ENCODE measurements at places on chromosomes 1 and 21. TPM values are rescaled to one million over a fixed set of nuclear protein-coding genes. Genes with fewer than 3 reads are reported as not detected.

The PYCR2 gene
- total RNA-seq: 60.1 TPM

- DNase-seq: no peak
Observed at GRCh38 chr1:213332491-213332890, 281.4 kb downstream of the RPS6KC1 start.

The DPYD gene
- 47.0 TPM for total RNA-seq

DNA sequence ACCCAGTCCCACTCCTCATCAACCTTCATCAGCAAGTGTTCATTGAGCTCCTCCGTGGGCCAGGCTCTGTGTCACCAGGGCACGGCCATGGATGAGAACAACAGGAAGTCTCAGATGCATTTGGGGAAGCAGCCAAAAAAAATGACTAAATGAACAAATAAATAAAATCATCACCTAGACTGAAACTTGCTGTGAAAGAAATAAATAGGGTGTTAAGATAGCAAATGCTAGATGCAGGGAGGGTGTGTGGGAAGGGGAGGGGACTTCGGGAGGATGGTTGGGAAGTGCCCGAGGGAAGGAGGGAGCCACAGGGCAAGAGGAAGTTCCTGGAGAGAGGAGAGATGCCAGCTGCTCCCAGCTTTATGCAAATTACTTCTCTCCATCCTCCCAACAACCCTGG, 696.7 kb downstream of the PTPRU start:
- DNase-seq: no peak

GRCh38 chr1:201634261-201634660, 95.3 kb downstream of the NAV1 start:
- no peak for DNase-seq

The LIPI gene
- total RNA-seq: not detected

DNA sequence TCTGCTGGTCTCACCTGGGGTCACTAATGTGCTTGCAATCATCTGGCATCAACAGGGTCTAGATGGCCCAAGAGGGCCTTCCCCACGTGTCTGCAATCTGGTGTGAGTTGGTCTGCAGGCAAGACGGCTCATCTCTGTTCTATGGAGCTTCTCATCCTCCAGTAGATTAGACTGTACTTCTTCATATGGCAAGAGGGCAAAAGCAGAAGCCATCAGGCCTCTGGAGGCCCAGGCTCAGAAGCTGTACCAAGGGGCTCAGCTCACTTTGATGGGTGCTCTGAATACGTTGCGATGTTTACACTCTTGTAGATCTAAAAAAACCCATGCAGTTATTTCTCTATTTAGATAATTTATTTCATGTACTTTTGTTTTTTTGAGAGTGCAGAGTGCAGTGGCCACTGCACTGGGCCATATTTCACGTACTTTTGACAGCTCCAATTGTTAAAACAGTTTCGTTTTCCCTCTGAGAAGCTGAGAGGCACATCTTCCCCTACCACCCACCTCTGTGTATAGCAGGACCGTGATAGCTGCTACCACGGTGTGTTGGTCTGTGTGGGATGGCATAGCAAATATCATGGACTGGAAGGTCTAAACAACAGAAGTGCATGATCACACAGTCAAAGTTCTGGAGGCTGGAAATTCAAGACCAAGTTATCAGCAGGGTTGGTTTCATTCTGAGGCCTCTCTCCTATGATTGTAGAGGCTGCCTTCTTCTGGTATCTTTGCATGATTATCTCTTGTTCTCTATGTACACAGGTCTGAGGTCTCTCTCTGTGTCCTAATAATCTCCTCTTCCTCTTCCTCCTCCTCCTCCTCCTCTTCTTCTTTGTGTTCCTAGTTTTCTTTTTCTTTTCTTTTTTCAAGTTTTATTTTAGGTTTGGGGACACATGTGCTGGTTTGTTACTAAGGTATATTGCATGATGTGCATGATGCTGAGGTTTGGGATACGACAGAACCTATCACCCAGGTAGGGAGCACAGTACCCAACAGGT, 17.0 kb downstream of the CITED4 start:
- DNase-seq: no peak

GRCh38 chr1:83671586-83671985, 327.3 kb downstream of the TTLL7 start:
- no peak for DNase-seq

- no peak for DNase-seq
Observed at GRCh38 chr1:32861904-32862695, 8.6 kb downstream of the FNDC5 start.

The PRSS38 gene
- not detected for total RNA-seq

DNA sequence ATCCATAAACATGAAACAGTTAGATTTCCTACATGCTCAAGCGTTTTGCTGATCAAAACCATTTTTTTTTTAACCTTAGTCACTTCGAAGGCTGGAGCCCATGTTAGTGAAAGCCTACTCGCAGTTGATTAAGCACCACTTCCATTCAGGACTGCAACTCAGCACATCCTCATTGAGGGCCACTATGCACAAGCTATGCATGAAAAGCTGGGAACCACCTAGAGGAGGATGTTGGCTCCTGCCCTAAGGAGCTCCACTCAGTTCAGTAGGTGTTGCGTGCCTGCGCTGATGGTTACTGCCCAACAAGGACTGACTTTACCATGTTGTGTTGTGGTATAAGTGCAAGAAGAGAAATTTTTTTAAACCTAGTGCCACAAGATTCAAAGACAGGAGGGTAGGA, 181.4 kb upstream of the L1TD1 start:
- no peak for DNase-seq

- DNase-seq: no peak
Observed at GRCh38 chr1:53614231-53615021, 124.5 kb downstream of the GLIS1 start.

DNA sequence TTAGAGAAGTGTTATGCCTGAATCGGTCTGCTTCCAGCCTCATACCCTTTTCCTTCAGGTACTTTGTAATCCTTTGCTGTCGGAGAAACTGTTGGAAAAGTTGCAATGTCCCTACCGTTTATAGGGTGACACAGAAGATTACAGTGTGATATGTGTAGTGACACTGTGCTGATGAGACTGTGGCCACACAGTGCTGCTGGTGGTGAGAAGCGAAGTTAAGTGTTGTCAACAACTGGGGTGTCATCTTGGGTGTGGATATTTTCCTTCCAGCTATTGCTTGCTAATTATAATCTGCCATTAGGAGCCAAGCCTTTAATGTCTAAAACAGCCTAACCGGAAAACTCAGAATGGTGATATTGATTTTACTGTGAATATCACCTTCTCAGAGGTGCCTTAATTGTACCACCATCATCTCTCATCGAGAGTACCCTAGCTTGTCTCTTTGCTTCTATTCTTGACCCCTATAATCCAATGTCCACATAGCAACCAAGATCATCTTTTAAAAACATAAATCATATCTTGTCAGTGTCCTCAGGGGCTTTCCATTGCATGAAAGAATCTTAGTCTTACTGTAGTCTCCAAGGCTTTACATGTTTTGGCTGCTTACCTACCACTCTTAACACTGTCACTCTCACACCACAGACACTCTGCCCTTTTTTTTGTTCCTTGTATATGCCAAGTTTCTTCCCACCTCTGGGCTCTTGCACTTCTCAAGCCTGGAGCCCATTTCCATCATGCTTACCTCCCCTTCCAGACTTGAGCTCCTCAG, 89.4 kb upstream of the PGD start:
- DNase-seq: no peak

- DNase-seq: no peak
Observed at GRCh38 chr1:36321119-36321951, 2.1 kb downstream of the EVA1B start.
